ENCODE measurements at places on chromosomes 3 and 15.

- no peak for DNase-seq
These were observed 45.5 kb downstream of the RFTN1 start for GRCh38 chr3:16468002-16468335.

DNA sequence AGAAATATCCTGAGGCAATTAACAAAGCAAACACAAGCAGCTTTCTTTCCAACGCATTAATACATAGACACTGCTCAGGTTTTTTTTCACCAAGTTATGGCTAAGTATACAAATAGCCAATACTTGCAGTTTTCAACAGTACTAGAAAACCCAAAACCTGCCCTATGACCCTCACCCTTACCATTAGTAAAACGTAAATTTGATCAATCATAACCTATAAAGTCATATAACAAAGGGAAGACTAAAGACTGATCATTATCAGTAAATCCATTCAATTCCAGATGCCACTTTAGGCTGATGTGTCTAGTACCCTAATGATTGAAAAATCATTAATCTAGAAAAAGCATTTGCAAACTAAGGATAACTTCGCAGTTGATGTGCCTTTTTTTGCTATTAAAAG is 3.2 kb downstream of the SERP1 start:
- DNase-seq, result no peak

GRCh38 chr3:42635111-42635510 is 18.4 kb upstream of the ZBTB47 start:
- DNase-seq, result no peak

DNA sequence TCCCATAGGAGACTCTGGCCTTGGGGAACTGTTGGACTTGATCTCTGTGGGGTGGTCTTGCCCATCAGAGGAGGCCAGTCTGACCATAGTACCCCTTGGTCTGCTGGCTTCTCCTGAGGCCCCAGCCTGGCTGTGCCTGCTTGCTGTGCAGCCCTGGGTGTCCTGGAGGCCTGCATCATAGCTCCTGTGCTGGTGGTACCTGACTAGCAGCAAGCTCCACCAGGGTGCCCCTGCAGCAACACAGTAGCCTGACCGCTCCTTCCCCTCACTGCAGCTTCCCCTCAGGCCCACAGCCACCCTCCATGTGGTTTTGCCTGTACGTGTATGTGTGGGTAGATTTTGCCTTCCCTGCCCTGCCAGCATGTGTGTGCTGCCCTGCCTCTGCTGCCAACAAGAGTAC is 85.6 kb upstream of the TTC14 start:
- DNase-seq, result no peak

DNA sequence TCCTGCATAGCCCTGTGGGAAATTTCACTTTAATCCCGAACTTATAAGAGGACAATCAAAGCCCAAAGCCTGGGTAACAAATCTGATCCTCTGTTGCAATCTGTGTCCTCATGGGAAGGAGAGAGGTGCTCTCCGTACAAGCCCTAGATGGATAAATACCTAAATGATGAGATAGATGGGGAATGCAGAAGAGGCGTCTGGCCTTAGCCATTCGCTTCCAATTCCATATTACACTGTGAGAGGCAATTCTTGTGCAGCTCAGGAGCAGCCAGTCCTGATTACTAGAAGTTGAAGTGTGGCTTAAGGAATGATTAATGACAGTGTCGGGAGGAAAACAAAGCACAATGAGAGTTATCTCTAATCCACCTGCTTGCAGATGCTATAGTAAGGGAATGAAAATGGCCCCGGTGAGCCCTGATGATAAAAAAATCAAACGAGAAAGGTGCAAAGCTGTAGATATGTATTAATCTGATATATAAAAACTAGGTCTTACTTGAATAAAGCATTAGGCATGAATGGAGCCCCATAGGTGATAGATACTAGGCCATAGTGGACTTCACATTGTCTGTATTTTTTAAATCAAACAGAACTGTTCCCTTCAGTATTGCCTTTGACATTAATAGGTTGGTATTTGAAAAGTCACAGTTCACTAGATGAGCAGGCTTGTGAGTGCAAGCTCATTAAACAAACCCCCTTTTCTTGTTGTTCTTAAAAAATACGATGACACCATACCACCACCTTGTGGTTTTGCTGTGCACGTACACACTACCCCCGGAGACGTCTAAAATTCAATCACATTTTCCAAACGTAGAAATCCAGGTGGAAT is 54.2 kb upstream of the TMCO5A start:
- peak; percentile 56 for DNase-seq

DNA sequence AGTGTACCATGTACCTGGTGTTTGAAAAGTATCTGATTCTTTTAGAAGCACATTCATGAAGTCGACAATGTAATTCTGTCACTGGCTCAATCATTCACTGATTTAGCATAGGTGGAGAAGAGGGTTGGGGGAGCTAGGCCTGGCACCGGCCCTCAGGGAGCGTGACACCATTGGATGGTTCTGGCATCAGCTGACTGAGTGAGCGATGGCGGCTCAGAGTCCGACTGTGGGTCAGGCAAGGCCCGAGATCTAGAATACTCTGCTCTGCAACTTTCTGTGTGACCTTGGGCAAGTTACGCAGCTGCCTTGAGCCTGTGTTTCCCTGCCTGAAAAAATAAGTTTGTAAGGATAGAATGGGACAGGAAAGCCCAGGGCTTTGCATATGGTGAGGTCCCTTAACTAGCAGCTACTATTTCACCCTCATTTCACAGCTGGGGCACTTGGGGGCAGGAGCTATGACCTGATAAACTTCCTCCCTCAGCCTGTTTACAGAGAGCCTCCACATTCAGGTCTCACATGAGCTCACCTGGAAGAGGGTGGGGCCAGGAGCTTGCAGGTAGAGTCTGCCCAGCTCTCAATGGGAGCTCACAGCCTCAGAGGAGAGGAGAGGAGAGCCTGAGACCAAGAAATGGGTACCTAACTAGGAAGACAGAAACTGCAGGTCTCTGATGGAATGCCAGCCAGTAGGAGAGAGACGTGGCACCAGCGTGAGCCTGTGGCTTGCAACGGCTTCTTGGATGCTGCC is 153.7 kb upstream of the TLE3 start:
- no peak for DNase-seq

- no peak for DNase-seq
These were observed 887.4 kb upstream of the ROBO1 start for GRCh38 chr3:80655216-80655615.

DNA sequence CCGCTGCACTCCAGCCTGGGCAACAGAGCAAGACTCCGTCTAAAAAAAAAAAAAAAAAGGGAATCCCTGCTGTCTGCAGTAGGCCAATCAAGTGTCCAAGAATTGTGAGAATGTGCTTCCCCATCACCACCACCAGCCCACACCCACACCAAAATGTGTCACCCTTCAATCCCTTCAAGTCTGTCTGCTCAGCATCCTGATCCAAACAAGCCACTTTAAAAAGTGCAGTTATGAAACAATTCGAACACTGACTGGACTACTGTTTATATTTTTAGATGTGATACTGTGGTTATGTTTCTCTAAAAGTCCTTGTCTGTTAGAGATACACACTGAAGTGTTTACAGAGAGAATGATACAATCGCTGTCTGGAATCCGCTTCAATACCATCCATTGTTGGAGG is 78.1 kb upstream of the CGNL1 start:
- DNase-seq, result no peak

DNA sequence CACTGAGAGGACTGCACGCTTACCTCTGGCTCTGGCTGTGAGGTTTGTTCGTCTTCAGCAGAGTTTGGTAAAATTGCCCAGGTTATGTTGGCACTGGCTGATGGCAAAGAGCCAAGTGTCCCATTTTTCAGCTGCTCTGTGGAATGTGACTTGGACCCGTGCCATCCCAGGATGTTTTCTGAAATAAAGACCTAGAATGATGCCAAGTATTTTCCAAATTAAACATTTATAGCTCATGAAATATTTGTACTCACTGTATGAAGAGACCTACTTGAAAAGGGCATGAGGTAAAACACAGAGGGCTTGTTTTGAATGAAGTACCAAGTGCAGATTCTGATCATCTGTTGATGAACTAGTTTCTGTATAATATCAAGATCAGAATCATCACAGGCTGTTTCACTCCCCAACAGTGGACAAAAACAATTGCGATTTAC is 200.5 kb downstream of the STT3B start:
- no peak for DNase-seq

DNA sequence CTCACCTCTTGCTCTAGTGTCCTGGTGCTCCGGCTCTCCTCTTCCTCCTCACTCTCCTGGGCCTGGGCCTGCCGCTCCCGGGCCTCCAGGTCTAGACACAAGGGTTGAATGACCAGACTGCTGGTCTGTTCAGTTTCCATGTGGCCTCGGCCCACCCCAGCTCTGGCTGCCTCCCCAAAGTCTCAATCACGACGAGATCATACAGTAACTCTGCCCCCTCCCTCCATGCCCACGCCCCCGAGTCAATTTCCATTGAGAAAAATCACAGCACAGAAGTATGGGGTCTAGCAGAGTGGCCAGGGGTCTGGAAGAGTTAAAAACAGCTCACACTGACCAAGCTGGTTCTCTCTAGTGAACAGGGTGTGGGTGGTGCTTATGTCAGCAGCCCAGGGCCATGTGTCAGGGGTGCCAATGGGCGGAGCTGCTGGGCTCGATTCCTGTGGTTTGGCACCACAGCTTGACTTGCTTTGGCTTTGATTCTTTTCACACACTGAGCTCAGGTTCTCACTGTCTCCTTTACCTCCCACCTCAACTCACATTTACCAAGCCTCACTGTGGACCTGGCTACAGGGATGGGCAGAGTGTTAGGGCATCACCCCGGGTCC is 6.9 kb downstream of the C15orf62 start:
- DNase-seq, result peak; percentile 88

- DNase-seq, result no peak
These were observed 16.0 kb downstream of the SLC41A3 start for GRCh38 chr3:126067959-126068358.

- no peak for DNase-seq
These were observed 487.2 kb downstream of the CNTN3 start for GRCh38 chr3:74127256-74127655.

GRCh38 chr15:68042156-68042854 is 11.8 kb upstream of the PIAS1 start:
- DNase-seq, result no peak

DNA sequence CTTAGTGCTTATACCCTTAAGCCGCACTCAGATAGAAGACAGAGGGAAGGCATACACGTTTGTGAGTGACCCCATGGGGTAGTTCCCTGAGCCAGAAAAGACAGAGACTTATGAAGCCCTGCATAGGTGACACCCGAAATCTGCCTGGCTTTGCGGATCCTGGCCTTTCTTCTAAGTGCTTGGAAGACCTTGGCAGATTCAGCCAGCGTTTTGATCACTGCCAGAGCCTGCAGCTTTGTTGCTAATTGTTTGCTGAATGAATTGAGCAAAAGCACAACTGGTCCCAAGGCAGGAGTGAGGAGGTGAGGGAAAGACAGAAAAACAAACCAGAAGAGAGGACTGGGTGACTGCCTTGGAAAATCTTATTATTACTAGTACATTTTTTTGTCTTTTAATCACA is 168.3 kb upstream of the ICE2 start:
- DNase-seq, result no peak

DNA sequence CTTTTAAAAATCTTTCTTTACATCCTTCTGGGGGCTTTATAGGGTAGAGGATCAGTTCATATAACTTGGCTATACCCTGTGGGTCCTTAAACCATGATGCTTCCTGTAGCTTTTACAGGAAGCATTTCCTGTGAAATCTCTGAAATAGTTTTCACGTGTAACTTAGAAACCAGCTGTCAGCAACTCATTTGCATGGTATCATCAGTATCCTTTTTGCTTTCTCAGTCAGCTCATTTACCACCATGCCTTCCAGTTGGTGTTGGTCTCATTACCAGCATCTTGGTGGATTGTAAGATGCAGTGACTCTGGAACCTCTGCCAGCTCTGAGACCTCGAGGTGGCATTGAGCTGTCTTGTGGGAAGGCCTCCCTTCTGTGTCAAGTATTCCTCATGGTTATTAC is 96.7 kb upstream of the MYZAP start:
- no peak for DNase-seq

DNA sequence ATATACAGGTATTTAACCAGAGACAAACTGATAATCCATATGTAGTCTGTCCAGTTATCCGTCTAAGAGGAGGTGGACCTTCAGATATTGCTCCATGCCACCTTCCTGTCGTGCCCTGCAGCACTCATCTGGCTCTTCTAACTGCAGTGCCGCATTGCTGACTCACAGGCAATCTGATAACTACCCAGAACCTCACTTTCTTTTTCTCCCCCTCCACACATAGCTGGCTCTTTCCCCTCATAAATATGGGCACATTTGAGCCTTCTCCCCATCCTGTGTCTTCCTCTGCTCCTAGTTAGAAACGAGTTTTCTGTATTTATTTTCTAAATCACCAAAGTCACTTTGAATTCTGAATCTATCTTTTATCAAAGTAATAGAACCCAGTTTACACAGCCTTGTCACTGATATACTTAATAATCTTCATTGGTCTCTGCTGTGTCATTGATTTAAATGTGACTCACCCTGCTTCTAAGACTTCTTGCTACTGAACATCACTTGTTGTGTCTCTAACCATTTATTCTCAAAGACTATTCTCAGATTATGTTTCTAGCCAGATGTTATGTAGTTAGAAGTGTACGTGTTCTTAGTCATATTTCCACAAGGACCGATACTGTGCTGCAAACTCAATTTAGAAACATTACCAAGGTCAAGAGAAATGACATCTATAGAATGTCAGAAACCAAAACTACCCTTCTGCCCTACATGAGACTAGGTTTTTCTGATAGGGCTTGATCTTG is 17.4 kb upstream of the KCNMB2 start:
- no peak for DNase-seq

- no peak for DNase-seq
These were observed 1196.3 kb upstream of the GBE1 start for GRCh38 chr3:82957696-82958095.

- DNase-seq, result no peak
These were observed 20.5 kb downstream of the GALK2 start for GRCh38 chr15:49190586-49190985.

DNA sequence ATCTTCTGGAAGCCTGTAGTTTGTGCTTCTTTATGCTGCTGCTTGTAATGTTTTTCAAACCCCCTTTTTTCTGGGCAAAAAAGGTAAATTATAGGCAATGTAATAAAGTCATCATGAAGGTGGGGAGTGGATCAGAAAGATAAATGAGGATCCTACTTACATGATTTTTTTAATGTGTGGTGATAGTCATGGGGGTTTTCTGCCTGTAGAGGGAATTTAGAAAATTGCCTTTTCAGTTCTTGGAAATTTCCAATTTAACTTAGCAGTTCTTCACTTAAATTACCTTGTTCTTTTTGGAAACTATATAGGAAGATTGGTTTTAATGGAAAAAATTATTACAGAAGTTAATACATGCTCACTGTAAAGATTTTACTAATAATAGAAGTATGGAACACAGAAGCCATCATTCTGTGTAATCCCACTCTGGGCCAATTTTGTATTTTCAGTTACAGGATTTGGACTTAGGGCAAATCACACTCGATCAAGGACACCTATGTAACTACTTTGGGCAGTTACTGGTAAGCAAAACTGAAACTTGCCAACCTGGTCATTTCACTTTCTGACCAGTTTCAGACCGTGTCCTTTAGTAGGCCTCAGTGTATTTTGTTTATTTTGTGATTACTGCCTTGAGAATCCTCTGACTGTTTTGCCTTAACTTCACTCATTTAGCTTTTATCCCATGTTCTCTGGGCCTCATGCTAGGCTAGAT is 10.5 kb upstream of the SCAANT1 start:
- DNase-seq, result no peak

- no peak for DNase-seq
These were observed 7.5 kb downstream of the MYNN start for GRCh38 chr3:169780742-169781141.

- DNase-seq, result no peak
These were observed 40.8 kb downstream of the TM4SF18 start for GRCh38 chr3:149292666-149293065.

All from RWPE1 (cell line).